ENCODE measurements at places on chromosomes 11 and 22.

DNA sequence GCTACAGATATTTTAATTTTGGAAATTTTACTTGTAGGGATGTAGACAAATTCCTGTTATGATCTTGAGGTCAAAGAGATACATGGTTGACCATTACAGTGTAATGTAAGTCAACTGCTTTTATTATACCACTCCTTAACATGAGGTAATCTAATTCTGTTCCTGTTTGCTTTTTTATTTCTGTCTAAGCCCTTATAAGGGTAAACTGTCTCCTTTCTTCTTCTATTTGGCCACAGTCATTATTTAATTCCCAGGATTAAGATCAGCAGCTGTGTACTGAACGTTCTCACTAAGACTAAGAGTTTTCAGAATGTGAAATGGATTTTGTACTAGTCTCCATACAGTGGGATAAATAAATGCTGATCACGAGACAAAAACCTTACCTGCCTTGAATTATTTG is 32.8 kb downstream of the C2CD3 start:
- no peak for DNase-seq

DNA sequence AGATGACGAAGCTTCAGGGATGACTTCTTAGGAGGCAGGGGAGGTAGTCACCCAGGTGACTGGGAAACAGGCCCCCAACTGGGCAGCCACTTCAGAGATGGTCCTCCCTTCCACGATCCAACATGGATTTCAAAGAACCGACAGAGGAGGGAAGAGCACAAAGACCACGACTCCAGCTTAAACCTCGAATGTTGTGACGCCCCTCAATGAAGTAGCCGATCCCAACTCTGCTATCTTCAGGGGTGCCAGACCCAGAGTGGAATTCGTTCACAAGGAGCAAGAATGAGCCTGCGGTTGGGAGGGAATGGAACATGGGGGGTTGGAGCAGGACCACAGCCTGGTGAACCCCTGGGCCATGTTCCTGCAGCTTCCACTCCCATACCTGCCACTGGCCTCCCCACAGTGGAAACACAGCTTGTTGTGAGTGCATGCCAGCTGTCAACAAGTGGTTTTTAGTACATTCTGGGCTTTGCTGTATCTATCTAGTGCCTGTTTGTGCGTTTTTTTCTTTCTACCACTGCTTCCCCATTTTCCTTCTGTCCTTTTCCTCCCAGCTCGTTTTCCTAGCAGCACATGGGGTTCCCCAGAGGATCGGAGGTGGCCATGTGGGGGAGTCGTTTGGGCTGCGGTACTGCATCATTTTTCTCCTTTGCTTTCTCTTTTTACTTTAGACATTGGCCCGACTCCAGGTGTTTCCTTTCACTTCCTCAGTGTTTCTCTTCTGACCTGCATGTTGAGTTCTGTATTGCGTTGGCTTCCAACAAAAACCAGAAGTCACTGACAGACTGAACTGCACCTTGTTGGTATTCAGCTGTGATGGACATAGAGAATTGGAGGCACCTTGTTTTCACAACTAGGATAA is 65.8 kb downstream of the MORC2 start:
- no peak for DNase-seq

GRCh38 chr11:65468874-65469333 is 29.9 kb upstream of the MALAT1 start:
- no peak for DNase-seq

DNA sequence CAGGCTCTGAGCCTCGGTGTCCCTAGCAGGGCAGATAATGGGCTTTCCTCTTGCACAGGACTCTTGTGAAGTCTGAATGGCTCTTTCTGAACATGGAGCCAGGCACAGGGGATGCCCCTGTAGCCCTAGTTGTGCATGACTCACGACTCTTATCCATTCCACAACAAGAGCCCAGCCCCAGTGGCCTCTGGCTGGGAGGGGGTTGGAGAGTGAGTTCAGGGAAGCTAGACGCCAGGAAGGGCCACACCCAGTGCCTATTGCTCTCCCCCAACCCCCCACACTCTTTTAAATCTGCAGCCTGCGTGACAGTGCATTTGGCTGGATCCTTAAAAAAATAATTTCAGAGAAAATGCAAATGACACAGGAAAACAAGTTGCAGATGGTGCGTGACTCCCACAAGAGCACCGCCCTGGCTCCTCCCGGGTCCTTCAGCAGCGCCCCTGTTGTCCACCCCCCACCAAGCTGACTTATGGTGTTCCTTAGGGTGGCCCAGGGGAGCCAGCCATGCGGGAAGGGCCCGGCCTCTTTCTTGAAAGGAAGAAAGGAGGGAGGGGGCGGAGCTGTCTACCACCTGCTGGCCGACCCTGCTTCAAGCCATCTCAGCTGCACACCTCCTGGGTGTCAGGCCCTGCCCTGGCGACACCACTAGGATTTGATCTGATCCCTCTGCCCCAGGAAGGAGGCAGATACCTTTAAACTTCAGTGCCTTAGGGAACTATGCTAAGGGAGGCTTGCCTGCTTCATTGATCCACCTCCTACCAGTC is 74.7 kb downstream of the MN1 start:
- peak; percentile 86 for DNase-seq

DNA sequence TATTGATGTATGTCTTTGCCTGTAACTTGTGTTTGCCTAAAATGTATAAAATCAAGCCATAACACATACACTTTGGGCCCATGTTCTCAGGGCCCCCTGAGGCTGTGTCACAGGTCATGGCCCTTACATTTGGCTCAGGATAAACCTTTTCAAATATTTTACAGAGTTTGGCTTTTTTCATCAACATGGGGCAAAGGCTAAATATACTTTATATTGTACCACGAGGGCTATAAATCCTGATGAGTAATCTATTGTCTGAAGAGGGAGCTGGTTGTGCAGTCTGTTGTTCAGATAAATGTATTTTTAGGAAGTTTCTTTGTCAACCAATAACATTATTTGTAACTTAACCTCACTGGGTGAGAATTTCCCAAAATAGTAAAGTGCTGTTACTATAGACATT is 404.6 kb upstream of the DDI1 start:
- DNase-seq = no peak

- no peak for DNase-seq
These were observed 166.1 kb upstream of the NTM start for GRCh38 chr11:131204282-131204681.

- DNase-seq = peak; percentile 83
These were observed 7.4 kb downstream of the MED15 start for GRCh38 chr22:20514658-20515406.

DNA sequence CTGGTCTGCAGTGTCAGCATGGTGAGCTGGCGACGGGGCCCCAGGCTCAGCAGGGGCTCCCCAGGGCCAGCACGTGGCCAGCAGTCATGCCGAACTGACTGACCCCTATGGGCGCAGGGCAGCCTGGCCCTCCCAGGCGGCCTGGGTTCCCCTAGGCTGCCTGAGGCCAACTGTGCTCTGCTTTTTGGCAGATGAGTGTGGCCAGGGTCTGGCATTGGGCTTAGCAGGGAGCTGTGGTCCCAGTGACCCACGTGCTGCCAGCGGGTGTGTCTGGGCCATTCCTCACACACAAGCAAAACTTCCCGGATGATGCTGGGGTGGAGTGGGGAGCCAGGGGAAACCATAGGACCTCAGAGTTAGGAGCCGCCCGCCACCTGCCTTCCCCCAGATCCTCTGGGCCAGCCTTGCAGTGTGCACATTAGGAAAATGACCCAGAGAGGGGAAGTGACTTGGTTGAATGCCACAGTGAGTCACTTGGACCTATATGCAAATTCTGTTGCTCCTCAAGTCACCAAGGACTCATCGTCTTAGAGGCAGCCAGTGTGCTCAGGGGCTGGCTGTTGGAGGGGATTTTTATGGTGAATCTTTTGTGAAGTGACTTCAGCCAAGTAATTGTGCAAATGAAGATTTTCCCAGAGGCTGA is 6.5 kb downstream of the ADORA2A start:
- peak; percentile 69 for DNase-seq

- peak; percentile 51 for DNase-seq
These were observed 1.7 kb downstream of the EP300 start for GRCh38 chr22:41094041-41094593.

DNA sequence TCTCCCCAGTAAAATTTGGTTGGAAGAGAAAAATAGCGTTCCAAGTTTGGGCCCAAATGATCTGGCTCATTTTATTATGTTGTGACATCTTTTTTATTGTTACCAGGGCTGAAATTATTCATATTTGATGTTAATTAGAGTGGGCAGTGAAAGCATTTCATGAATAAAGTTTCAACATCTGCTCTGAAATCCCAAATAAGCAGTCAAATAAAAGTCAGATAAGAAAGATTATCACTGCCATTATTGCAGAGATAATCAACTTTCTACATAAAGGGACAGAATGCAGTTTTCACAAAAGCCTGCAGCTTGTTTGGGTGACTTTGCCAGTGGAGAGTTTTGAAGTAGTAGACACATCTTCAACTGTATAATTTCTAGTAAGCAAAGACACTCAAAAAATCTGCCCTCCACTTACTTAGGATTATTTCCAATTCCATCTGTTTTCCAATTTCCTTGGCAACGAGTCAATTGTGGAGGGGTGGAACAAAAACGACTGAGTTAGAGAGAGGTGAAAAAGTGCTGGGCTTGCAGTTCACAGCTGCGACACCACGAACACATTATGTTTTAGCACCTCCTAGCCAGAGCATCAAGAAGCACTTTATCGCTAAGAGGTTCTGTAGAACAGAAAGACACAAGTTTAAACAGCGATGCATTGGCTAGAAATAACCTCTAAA is 9.0 kb downstream of the TECTA start:
- DNase-seq = no peak

GRCh38 chr11:2847561-2847960 is 38.0 kb downstream of the CDKN1C start:
- no peak for DNase-seq

GRCh38 chr11:61004761-61005181 is 33.3 kb downstream of the CD6 start:
- DNase-seq = no peak

- DNase-seq = peak; percentile 94
These were observed at the start of gene MIEF1 for GRCh38 chr22:39502109-39502788. Gene MIEF1, plus strand, starts transcription at chr22:39502290. Its CDS starts 9,005 bp downstream, at chr22:39511295.

DNA sequence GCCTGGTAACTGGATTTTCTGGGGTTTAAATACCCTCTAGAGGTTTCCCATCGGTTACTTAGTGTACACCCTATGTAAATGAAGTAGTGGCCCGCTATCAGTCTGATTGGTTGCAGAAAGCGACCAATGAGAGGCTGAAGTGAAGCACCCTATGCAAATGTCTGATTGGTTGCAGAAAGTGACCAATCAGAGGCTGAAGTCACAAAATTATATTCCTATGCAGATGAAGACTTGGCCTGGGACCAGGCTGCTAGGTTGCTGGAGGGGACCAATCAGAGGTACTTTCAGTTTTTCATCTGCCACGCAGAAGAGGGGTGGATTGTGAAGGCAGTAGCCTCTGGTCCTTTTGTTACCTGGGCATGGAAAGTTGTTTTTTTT is 134.8 kb downstream of the TBC1D22A start:
- no peak for DNase-seq

DNA sequence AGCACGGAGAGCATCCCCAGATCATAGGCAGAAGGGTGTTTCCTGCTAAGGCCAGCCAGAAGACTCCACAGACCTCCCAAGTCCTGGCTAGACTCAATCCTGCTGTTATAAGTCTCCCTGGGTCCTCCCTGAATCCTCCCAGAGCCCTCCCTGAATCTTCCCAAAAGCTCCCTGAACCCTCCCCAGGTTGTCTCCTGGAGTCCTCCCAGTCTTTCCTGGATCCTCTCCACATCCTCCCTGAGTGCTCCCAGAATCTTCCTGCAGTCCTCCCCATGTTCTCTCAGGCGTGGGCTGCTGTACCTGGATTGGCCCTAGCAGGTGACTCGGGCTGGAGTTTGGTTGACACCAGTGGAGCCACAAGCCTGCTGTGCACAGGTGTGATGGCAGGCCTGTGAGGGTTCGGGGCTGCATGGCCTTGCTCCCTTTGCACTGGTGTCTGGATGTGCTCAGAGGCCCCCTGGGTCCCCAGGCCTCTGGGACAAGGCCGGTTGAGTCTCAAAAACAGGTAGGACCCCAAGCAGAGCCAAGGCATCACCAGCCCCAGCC is 11.6 kb downstream of the GP1BB start:
- DNase-seq = no peak

DNA sequence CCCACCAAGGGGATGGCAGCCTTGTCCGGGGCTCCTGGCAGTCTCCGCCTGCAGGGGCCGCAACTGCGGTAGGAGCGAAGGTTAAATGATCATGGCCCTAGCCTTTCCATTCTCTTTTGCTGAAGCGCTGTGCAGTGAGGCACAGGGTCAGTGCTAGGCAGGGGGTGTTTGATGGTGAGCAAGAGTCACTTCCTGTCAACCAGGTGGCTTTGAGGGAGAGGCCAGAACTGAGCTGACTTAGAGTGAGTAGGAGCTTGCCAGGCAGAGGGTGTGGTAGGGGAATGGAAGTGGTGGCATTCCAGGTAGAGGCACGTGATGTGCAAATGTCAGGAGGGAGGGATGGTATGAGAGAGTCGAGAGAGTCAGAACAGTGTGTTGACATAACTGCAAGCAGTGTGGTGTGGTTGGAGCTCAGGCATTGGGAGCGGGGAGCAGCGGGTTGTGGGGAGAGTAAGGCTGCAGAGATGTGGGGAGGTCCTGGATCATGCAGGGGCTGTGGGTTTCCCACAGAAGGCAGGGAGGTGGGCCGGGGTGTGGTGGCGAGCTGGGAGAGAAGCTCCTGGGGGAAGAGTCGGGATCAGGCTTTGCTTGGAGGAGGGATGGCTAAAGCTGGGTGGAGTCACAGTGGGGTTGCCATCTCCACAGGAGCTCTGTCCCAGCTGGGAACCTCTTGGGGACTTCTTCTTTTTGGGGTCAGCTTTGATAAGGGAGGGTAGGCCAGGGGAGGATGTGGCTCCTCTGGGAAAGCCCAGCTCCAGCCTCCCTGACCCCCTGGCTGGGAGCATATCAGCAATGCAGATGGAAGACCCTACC is 33.3 kb downstream of the AMPD3 start:
- DNase-seq = no peak

GRCh38 chr11:10503221-10503620 is 37.8 kb downstream of the RNF141 start:
- DNase-seq = no peak

GRCh38 chr22:37999640-38000272 is 15.4 kb upstream of the SOX10 start:
- no peak for DNase-seq

GRCh38 chr22:24760708-24761306 is 13.7 kb downstream of the PIWIL3 start:
- DNase-seq = no peak

GRCh38 chr11:68980776-68981065 is at the start of gene MRGPRD:
Gene MRGPRD, minus strand, starts transcription at chr11:68980986. Its CDS starts 0 bp downstream, at chr11:68980986.
- no peak for DNase-seq

DNA sequence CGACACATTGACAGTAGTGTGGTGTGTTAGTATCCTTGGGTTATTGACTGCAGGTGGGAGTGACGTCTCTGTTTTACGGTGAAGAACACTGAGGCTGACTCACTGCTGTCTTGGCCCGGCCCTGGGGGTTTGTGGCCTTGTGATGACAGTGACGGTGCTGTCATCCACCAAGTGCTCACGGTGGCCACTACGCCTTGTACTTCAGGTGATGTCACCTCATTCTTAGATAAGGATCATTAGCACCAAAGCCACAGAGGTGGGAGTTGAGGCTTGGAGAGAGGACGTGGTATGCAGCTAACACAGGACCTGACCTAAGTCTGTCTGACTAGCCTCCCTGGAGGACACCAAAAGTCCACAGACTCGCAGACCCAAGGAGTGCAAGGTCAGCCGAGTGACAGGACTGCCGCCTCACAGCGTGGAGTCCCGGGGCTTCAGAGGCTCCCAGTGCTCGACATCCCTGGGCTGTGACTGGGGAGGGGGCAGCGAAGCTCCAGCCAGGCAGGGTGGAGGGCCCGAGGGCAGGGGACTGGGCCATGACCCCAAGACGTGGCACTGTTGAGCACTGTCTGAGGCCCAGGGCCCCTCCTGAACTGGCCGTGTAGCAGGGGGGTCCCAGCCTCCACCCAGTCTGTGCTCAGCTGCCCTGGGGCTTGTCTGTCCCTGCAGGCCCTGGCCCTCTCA is 56.5 kb downstream of the NAT10 start:
- DNase-seq = no peak

- DNase-seq = no peak
These were observed 9.8 kb downstream of the PPP6R3 start for GRCh38 chr11:68470304-68470811.

Measured in hepatic stellate cell (primary cell).